ENCODE measurements at places on chromosomes 5 and 9.

GRCh38 chr5:167352801-167353200 is 938.6 kb upstream of the WWC1 start:
- no peak for DNase-seq

DNA sequence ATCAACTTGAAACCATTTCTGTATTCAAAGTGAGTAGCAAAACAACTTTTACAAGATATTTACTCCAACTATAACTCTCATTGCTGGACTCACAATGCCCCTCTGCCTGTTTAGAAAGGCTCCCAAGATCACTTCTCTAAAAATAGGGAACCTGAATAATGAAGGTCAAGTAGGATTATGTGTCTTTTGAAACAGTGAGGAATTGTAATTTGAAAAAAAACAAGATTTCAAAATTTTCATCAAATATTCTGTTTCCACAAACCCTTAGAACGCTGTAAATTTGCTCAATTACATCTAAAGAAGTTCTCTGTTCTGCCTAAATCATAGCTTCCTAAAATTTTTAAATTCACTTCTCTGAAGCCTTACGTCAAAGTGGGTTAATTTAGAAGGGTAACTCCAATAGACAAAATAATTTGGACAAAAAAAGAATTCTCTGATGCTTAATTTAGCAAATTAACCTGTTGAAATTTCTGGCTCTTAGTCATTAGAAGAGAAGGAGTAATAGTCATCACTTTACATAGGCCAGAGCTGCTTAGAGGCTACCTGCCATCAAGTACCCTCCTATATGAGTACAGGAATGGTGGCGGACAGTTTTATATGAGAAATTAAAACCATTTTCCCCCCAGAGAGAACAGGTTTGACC is 4.0 kb downstream of the ELL2 start:
- no peak for DNase-seq

DNA sequence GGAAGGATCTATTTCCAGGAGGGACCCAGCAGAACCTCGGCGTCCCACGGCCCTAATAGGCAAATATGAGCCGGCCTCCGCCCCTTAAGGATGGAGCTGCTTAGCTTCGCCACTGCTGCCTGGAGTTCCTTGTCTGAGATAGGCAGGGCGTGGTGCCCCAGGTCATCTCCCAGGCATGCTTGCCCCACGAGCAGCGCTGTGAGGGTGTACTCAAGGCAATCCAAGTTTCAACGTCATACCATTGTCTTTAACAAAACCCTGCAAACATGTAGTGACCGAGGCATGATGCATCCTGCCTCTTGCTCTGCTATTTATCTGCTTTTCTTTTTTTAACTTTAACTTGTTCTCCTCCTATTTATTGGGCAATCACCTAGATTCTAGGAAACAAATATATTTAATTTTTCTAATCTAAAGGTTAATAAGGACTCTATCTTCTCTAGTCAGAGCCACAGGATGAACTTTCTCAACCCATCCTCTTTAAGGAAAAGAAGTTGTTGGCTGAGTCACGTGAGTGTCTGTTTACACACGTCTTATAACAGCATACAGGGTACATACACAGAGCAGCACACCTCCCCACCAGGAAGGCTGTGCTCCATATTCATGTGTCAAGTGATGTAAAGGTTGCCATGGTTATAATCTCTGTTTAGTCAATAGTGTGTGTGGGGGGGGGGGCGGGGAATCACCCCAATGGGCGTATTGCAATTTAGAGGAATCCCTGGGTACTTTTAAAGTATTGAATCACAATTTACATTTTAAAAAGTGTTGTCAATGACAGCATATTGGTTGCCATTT is 27.3 kb upstream of the ZSWIM6 start:
- DNase-seq, result peak; percentile 86

DNA sequence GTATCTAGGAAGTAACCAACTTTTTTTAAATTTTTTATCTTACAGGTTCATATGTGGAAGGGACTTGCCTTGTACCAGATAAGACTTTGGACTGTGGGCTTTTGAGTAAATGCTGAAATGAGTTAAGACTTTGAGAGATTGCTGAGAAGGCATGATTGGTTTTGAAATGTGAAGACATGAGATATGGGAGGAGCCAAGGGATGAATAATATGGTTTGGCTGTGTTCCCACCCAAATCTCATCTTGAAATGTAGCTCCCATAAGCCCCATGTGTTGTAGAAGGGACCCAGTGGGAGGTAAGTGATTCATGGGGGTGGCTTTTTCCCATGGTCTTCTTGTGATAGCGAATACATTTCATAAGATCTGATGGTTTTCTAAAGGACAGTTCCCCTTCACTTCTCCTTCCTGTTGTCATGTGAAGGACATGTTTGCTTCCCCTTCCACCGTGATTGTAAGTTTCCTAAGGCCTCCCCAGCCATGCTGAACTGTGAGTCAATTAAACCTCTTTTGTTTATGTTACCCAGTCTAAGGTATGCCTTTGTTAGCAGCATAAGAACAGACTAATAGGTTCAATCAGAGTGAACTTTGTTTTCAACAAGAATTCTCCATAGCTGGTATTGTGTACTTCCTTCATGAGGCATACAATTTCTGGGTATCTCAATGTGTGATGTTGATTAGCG is 535.6 kb upstream of the MEF2C start:
- no peak for DNase-seq

- no peak for DNase-seq
Measured at GRCh38 chr9:6428940-6429889, 16.2 kb downstream of the UHRF2 start.

DNA sequence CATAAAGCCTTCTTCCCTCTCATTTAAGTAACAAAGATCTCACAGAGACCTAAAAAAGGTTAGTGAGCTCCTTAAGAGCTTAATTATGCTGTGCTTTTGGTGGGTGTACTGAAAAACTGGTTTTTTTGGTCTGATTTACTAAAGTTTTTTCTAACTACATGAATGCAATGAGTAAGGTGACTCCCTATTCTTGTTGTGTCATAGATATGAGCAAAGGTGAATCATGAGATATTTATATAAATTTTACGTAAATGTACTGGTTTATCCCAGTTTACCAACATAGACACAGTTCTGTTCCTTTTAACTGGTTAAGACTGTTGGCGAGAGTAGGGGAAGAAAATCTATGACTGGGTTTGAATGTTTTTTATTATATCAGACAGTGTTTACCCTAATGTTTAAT is 250.5 kb downstream of the NR2F1-AS1 start:
- no peak for DNase-seq

GRCh38 chr5:138905541-138905940 is 30.4 kb upstream of the LRRTM2 start:
- peak; percentile 40 for DNase-seq

DNA sequence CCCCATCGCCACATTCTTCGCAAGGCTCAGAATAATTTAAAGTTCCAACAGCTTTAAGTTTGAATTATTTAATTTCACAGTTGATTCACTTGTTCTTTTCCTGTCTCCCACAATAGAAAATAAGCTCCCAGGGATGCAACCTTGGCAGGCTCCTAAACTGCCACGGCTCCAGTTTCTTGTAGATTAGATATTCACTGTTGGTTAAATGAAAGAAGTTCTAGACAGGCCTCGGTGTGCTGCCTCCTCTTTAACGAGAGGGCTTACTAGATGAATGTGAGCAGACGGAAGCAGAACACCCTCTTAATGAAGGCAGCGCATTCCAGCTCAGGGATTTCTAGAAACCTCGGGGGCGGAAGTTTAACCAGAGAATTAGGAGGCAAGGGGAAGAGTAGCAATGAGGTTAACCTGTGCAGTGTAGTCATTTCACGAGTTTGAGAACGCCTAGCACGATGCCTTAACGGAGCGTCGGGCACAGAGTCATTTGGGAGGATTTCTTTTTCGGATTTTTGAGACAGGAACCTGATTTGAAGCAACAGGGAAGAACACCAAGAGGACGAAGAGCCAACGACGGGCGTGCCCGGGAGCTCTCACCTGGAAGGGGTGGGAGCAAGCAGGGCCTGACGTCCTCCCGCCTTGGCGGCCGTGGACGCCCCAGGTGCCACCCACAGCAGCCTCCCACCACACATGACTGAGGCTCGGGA is 637 bp upstream of the SMC5 start:
- DNase-seq, result peak; percentile 43

- no peak for DNase-seq
Measured at GRCh38 chr9:94577571-94577970, 16.1 kb downstream of the FBP2 start.

Measured in ACHN (cell line).